ENCODE measurements at places on chromosomes 16 and 17.

DNA sequence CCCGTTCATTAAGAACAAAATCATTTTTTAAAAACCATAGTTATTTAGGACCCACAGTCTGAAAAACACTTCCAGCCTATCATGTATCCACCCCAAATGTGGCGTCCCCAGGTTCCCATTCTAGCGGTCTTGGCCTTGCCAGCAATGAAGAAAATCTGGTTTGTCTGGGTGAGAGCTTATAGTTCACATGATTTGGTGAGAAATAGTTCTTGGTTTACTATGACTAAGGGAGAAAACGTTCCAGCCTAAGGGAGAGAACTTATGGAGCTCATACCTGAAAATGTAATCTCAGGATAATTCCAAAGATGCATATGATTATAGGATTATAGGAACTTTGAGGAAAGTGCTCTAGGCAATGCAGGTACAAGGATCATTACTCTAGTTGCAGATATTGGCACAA lies 4.8 kb downstream of the MARVELD3 start:
- no peak for DNase-seq

- no peak for DNase-seq
Measured at GRCh38 chr16:30741461-30741914, 6.7 kb upstream of the PHKG2 start.

- DNase-seq = peak; percentile 74
Measured at GRCh38 chr17:9021158-9021991, at the start of gene NTN1. NTN1 (plus strand) TSS chr17:9021510; CDS start chr17:9022374, 864 bp downstream.

- no peak for DNase-seq
Measured at GRCh38 chr17:79413611-79414010, 197.2 kb downstream of the RBFOX3 start.

DNA sequence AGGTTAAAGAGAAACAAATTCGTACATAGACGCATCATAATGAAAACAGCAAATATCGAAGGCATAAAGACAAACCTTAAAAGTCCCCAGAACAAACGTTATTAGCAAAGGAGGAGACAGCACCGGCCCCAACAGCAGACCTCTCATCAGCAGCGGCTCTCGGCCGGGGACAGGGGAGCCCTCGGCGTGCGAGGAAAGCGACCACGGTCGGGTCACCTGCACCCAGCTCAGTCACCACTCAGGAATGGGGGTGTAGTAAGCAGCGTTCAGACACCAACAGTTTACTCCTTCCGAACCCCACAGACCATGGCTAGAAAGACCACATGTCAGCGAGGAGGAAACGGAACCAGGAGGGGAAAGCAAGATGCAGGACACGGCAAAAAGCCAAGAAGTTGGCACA lies 109.3 kb upstream of the CHMP6 start:
- DNase-seq = no peak

GRCh38 chr16:57700781-57701551 lies 6.4 kb downstream of the DRC7 start:
- DNase-seq = no peak
